ENCODE measurements at places on chromosomes 5 and 9.

GRCh38 chr5:50441493-50441955, 436 bp upstream of the EMB start:
- DNase-seq = no peak

- DNase-seq = no peak
Observed at GRCh38 chr9:9963841-9964240, 649.0 kb downstream of the PTPRD start.

GRCh38 chr9:110021891-110022290, 186.1 kb downstream of the C9orf152 start:
- no peak for DNase-seq

- no peak for DNase-seq
Observed at GRCh38 chr9:106875529-106875928, 12.6 kb downstream of the ZNF462 start.

GRCh38 chr9:127175764-127176163, 53.3 kb upstream of the ANGPTL2 start:
- DNase-seq = no peak

DNA sequence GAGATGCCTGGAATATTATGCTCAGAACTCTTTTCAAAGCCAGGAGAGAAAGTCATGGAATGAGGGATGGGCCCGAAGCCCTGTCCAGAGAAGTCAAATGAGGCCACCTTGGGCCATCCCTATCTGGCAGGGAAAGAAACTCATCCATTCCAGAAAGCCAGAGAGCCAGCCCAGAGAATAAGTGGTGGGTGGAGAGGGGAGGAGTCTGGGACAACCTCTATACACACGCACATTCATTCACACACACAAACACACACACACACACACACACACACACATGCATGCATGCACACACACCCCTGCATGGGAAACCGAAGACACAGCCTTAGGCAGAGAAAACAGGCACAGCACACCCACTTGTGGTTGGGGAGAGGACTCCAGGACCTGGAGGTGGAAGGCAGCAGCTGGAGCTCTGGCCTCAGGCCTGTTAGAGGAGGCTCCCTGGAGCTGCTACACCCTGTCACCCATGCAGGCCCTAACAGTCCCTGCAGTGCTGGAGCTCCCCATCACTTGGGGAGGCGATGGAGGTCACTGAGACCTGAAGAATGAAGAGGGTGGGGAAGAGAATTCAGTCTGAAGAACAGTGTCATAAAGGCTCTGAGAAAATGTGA, 38.0 kb downstream of the TGFBI start:
- DNase-seq = no peak

DNA sequence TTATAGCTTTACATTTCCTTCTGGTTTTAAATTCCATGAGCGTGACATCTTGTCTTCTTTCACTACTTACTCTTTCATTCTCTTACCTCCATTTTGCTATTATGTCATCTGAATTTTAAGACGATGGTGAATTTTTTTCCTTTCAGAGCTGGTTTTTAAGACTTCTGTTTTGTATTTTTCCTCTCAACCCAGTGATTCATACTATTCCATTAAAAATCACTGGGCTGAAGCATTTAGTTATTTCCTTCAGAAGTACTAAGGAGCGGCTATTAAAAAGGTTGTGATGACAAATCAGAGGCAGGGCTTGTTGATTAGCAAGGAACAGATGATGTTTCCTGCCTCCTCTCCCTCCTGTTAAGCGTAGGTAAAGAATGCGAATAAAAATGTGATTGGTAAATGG, 16.5 kb downstream of the AGXT2 start:
- DNase-seq = no peak

GRCh38 chr5:143078313-143078712, 308.1 kb downstream of the ARHGAP26 start:
- DNase-seq = no peak

DNA sequence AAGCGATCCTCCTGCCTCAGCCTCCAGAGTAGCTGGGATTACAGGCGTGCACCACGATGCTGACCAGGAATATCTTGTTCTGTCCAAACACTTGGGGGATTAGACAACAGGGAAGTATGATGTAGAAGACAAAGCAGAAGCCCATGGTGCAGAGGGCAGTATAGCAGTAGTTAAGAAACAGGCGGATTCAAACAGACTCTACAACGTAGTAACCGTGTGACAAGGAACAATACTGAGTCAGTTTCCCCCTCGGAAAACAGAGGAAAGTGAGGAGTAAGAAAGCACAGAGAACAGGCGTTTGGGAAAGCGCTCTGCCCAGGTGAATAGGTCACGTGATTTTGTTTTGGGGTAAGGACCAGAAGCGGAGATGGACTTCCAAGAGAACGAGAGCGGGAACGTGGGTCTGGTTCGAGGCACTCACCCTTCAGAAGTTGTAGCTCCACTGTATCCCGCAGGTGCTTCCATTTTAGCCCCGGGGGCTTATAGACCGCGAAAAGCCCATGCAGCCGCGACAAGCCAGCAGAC, 306 bp downstream of the TRUB2 start:
- no peak for DNase-seq

DNA sequence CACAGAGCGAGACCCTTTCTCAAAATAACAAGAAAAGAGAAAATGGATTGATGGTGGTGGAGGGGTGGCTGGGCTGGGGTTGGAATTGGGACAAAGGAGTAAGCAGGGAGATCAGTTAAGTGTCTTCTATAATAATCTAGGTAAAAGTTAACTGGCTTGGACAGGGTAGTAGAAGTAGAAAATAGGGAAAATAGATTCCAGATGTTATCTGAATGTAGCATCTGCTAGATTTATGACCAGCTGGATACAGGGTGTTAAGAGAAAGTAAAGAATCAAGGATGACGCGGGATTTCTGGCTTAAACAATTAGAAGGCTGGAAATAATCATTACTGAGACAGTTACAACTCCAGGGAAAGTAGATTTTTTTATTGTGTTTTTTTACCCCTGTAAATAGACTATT, 13.0 kb downstream of the PPP6C start:
- no peak for DNase-seq

DNA sequence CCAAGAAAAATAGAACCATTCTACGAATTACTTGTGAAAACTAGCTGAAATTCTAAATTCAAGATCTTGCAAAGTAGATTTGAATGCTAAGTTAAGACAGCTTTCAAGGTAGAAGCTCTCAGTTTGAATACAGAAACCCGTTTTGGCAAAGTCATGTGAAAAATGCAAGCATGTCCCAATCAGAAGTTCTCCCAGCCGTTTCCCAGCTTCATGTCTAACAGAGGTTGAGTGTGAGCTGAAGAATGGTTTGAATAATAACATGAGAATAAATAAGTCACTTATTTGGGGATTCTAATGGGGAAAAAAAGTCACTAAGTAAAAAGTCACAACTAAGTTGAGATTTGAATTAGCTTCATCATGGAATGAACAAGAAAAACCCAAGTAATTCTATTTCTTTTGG, 152.5 kb upstream of the MAP3K1 start:
- DNase-seq = no peak

- no peak for DNase-seq
Observed at GRCh38 chr9:34446468-34446891, 11.9 kb downstream of the FAM219A start.

DNA sequence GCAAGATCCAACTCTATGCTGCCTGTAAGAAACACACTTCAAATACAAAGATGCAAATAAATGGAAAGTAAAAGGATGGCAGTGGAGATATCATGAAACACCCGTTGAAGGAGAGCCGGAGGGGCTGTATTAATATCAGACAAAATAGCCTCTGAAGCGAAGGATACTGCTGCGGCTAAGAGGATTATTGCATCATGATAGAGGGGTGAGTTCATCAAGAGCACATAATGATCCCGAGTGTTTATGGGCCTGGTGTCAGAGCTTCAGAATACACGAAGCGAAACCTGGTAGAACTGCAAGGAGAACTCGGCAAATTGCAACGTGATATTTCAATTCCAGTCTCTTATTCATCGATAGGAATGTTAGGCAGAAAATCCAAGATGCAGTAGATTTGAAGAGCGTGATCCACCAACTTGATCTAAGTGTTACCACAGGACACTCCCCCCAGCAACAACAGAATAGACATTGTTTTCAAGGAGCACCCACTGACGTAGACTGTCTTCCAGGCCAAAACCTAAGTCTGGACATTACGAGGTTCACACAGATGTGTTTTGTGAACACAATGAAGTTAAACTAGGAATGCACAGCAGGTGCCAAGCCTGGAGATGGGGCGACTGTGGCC, 27.7 kb upstream of the QSOX2 start:
- DNase-seq = no peak

DNA sequence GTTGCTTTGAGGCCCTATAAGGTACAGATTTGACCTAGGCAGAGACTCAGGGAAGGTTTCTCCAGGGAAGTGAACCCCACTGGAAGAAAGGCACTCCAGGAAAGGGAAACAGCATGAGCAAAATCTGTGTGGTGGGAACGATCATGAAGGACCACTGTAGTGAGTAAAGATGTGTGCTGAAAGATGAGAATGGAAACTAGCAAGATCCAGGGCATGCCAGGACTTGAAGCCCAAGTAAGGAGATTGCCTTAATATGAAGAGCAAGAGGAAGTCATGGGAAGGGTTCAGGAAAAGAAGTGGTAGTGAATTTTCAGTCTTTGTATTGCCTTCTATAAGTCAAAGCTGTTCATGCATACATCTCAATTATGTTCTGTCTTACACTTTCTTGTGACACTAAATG, 55.2 kb upstream of the SLIT3 start:
- no peak for DNase-seq

DNA sequence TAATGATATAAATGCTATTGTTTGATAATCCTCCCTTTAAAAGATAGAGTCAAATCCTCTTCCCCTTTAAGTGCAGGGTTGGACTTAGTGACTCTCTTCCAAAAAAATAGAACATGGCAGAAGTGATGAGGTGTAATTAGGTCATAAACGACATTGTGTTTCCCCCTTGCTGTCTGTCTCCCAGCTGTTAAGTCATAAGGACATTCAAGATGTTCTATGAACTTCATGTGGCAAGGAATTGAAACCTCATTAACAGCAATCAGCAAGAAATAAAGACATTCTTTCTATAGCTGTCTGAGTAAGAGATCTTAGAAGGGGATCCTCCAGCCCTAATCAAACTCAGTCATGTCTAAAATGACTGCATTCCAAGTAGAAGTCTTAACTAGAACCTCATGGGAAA, 3.3 kb upstream of the SLC25A46 start:
- no peak for DNase-seq

GRCh38 chr9:121528642-121529041, 29.0 kb upstream of the GGTA1 start:
- DNase-seq = no peak

- no peak for DNase-seq
Observed at GRCh38 chr5:74420220-74420619, 220.3 kb downstream of the ENC1 start.

DNA sequence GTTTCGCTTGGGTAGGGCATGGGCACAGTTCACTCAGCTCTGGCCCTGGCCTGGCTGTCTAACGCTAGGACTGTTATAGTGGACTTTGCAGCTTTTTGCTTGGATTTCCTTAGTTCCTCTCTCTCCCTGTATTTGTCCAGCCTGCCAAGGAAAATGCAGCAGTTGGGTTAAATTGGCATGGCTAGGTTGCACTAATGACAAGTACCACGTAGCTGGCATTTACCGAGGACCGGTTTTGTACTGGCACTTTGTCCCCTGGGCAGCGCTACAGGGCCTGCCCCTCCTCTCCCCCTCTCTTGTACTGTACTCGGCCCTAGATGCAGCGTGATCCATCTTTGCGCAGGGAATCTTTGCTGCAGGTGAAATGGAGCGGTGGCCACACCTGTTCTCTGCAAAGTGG, 2.4 kb downstream of the WDR5 start:
- no peak for DNase-seq

DNA sequence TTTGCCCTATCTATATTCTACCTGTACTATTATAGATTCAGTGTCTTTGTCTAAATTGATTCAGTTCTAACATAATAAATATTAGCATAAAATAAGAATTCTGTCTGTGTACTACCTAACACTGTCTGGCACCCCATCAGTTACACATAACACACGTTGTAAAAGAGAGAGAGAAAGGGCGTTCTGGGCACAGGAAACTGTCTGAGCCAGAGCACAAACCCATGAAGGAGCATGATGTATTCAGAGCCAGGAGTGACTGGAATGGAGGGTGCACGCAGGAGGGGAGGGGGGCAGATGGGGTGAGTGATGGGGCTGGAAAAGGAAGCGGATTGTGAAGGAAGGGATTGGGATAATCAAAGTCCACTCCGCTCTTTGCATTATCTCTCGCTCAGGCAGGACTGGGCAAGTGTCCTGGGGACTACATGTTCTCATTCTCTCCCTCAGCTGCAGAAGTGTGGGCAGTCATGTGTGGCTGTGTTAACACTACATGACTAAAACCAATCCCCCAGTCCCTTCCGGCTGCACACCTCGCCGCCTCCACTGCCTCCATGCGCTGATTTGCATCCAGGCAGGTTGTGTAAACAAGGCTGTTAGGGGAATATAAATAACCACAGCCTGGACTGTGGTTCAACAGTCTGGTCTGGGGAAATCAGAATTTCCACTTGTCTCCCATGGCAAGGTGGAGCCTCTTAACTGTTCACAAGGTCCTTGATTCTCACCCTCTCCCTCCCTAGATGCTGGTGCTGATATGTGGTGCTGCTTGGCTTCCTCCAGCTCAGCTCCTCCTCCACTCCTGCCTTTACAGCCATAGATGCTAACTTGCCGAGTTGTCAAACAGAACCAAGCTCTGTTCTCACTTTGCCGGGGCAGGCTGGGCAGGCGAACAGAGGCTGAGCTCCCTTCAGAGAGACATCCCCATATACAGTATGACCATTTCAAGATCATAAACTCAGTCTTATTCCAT, 367.5 kb upstream of the BRINP1 start:
- DNase-seq = no peak

DNA sequence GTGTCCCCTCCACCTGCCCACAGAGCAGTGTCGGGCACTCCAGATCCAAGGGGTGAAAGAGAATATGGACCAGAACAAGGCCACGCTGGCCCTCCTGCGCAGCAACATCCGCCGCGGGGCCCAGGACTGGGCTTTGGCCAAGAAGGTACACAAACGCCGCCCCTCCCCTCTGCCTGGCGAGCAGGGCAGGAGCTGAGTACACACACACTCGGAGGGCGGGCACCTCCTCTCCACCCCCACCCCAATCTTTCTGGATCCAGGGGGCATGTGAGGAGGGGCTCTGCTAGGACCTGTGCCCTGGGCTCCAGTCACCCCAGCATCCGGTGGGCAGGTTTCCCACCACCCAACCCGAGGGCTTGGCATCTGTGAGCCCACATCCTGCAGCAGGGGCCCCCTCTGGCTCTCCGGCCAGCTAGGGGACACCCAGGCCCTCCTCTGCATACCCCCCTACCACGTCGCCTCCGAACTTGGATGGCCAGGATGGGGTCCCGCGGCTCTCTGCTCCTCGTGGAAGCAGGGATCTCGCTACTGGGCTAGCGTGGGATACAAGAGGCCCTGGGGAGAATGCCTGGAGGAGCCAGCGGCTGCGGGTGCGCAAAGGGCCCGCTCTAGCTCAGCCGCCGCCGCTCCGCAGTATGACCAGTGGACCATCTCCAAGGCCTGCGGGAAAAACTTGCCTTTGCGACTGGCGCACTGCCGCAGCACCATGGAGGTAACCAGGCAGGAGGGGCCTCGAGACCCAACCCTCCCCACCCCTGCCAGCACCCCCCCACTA, 3.1 kb downstream of the CCDC183 start:
- no peak for DNase-seq

DNA sequence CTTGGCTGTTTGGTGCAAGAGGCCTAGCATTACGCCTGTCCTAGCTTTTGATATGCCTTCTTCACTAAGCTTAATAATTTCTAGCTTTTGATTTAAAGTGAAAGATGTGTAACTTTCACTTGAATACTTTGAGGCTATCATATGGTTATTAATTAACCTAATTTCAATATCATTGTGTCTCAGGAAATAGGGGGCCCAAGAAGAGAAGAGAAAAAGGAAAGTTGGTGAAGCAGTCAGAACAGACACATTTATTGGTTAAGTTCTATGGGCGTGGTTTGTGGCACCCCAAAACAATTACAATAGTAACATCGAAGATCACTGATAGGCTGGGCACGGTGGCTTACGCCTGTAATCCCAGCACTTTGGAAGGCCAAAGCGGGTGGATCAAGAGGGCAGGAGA, 40.9 kb upstream of the F2RL2 start:
- DNase-seq = no peak

All from central memory CD4-positive, alpha-beta T cell (primary cell).